ENCODE measurements at places on chromosomes 4 and X.

DNA sequence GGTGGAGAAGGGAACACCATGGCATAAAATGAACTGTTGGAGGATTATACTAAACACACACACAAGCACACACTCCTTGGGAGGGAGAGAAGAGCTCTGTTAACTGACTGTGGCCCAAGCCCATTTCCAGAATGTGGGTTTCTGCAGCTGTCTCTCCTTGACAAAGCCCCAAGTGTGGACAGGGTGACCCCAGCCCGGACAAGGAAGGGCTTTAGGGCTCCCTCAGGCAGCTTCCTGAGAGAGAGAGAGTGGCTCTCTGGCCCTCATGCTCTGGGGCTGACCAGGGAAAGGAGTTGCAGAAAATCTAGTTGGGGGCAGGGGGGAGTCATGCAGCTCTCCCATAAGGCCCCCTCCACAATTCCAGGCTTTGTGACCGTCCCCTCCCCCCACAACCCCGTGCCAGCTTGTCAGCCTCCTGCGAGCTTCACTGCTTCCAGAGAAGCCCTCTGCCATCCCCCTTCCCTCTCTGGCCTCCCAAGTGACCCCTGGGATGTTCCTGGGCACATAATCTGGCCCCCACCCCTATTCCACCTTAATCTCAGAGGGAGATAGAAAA, 590 bp downstream of the ARHGEF9 start:
- no peak for DNase-seq

GRCh38 chr4:111879539-111879938, 265.7 kb upstream of the FAM241A start:
- no peak for DNase-seq

DNA sequence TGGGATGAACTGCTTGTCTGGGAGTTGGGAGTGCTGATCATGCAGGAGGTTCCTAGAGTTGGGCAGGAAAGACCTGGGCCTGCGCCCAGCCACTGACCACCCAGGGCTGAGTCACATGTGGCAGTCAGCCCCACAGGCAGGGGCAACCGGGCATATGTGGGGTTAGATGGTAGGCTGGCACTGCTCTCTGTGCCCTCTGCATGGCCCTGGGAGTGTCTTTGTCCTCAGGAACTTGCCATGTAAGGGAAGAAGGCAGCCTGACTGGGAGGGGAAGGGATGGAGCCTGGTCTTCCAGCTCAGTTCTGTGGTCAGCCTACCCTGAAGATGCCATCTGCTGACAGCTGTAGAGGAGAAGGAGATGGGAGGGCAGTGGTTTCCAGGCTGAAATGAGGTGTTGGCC, 70.2 kb upstream of the EFNB1 start:
- DNase-seq, result no peak

DNA sequence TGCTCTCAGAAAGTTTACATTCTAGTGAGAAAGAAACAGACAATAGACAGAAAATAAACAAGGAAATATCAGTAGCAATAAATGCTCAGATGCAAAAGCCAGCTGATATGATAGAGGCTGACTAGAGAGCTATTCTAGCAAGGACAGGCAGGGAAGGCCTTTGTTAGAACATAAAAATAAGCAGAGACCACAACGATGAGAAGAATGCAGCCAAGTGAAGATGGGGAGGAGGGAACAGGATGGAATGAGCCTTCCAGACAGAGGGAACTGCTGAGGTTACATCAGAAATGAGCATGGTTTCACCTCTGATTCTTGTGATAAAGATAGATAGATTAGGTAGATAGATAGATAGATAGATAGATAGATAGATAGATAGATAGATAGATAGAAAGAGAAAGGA, 7.6 kb upstream of the SOWAHB start:
- no peak for DNase-seq

GRCh38 chr4:145351922-145352321, 129.7 kb upstream of the SMAD1 start:
- DNase-seq, result no peak

DNA sequence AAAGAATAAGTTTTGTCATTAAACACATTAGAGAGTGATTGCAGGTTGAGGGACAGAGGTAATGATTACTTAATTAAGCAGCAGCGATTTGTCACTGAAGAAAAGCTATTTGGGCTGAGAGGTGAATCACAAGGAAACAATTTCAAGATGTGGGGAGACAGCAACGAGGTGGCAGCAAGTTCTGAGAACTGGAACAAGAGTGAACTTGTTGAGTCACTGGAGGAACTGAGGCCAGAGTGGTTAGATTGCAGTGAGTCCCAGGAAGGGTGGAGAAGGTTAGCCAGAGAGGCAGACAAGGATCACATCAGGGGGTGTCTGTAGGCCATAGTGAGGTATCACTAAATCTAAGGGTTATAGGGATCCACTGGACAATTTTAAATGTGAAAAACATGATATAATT, 57.9 kb upstream of the TMPRSS11A start:
- no peak for DNase-seq

GRCh38 chr4:2269206-2269531, 7.3 kb upstream of the MXD4 start:
- DNase-seq, result no peak

GRCh38 chr4:6172093-6172926, 28.0 kb downstream of the JAKMIP1 start:
- no peak for DNase-seq

DNA sequence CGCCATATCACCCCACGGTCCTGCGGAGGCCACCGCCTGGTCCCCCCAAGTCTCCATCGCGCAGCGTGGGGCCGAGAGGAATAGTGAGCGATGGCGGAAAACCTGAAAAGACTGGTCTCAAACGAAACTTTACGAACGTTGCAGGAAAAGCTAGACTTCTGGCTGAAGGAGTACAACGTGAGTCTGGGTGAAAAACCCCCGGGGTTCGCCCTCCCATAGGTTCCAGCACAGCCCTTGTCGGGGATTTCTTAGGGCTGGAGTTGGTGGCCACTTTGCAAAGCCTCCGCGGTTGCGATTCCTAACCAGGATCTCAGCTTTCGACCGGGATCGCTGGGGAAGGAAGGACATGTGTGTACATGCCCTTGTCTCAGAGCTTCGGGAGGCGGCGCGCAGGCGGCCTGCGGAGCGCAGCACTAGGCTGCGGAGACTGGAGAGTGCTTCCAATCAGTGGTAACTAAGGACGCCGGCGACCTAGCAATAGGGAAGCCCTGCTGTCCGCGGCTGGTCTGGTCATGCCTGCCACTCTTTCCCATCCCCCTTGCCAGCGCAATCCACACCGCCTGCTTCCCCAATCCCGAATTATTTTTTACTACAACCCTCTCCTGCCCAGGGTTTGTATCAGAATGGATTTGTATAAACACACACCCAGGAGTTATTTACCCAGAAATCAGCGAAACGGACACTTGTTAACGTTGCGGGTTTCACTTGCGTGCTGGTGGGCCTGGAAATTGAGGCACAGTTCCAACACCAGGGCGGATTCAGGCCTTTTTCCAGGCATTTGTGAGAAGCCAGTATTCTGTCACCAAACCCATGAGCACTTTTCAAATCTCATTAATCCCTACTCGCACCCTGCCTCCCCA, 741 bp downstream of the SPATA18 start:
- no peak for DNase-seq

DNA sequence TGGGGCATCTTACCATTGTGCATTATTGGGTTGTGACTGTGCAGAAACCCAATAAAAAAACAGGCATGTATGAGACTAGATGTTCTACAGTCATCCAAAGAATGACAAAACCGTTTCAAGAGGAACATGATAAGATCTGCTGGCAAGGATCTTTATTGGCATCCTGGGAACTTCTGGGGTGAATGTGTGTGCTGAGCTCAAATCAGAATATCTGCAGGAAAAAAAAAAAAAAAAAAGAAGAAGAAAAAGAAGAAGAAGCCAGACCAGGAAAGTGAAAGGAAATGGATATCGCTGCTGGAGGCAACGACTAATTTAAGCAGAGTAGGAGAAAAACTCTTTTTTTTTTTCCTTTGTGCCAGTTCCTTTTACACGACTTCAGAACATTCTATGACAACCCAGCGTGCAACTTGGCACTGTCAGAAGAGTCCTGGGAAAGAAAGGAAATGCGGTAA, 484.2 kb upstream of the BOD1L1 start:
- no peak for DNase-seq

DNA sequence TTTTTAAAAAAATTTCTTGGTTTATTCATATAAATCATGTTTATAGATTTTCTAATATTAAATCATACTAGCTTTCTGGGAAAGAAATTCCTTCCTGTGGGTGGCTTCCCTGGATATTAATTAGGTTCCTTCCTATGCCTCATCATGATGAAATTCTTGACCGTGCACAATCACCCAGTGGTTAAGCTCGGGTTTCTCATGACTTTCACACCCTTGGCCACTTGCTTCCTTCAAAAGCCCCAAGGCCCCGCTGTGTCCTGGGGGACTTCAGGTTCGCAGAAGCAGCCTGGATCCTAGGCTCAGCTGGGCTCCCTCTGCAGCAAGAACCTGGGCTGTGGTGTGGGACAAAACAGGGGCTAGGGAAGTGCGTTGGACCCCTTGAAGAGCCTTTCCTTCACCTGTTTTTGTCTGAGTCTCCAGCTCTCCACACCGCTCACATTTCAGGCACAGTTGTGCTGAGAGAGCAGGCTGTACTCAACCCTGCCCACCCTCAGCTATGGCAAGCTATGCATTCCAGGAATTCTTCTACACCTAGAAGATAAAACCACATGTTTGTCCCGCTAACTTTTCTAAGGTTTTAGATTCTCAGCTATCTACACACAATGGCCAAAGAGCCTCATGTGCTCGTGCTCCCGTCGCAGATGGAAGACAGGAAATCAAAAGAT, 48.9 kb upstream of the TMSB15B start:
- DNase-seq, result no peak

DNA sequence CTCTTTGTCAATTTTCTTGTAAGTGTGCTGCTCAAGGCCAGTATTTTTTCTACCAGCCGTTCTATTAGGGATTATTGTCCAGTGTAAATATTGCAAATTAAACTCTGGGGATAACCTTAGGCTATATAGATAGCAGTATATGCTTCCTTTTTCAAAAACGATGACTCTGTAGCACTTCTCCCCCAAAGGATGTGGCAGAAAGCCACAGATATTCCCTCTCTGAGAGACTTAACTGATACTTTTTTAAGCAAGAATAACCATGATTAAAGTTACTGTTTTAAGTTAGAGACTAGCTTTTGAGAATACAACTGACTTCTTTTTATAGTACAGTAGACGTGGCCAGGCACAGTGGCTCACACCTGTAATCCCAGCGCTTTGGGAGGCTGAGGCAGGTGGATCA, 130.0 kb downstream of the FHIP1A start:
- DNase-seq, result no peak

- DNase-seq, result no peak
Observed at GRCh38 chr4:184892999-184893398, 67.2 kb upstream of the ACSL1 start.

GRCh38 chr4:7359400-7360062, 75.2 kb downstream of the PSAPL1 start:
- no peak for DNase-seq

DNA sequence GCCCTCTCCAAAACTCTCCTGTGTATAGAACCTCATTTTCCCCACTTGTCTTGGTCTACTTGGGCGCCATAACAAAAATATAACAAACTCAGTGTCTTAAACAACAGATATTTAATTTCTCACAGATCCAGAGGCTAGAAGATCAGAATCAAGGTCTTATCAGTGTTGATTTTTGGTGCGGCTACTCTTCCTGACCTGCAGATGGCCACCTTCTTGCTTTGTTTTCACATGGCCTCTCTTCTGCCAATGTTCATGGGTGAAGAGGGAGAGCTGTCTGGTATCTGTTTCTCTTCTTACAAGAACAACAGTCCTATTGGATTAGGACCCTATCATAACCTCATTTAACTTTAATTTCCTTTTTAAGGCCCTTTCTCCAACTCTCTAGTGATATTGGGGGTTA, 177.3 kb downstream of the PABPC4L start:
- DNase-seq, result no peak
